RWPE2 (cell line): ENCODE measurements at places on chromosomes 16 and 17.

- no peak for DNase-seq
Observed at GRCh38 chr17:71224824-71225575, 895.8 kb upstream of the SOX9 start.

- no peak for DNase-seq
Observed at GRCh38 chr17:40839194-40839593, 16.8 kb upstream of the KRT10 start.

- no peak for DNase-seq
Observed at GRCh38 chr17:32933881-32934280, 5.9 kb downstream of the TMEM98 start.

DNA sequence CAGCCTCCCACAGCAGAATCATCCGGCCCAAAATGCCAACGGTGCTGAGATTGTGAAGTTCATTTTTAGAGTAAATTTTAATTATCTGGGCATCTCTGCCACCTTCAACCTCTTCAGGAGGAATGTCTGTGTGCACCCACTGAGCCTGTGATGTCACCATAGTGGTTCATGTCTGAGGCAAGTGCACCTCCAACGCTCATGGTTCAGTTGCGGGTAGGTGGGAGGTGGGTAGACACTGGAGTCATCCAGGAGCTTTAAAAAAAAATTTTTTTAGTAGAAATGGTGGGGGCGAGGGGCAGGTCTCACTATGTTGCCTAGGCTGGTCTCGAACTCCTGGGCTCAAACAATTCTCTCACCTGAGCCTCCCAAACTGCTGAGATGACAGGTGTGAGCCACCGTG lies 1.9 kb downstream of the FLYWCH1 start:
- no peak for DNase-seq

DNA sequence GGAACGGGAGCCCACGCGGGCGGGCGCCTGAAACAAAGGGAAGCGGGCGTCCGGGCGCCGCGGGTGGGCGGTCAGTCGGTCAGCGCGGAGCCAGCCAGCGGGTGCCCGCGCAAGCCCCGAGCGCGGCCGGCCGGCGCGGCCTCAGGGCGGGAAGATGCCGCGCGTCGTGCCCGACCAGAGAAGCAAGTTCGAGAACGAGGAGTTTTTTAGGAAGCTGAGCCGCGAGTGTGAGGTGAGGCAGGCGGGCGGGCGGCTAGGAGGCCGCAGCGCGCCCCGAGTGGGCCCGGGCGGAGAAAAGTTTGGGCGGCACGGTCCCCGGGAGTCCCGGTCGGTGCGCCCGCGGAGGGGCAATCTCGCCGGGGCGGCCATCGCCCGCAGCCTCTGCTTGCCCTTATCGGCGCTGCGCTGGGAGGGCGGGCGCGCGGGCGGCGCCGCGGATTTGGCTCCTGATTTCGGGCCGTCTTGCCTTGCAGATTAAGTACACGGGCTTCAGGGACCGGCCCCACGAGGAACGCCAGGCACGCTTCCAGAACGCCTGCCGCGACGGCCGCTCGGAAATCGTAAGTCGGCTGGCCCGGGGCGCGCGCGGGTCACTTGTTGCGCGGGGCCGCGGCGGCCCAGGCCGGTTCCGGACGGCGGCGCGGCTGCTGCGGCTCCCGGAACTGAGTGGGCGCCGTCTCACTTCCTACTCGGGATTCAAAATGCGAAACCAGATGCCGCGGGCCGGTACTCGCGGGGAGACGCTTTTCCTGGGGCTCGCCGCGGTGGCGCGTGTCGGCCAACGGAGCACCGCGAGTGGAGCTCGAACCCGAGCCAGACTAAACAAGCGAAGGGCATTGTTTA lies 526 bp downstream of the CBFB start:
- no peak for DNase-seq

DNA sequence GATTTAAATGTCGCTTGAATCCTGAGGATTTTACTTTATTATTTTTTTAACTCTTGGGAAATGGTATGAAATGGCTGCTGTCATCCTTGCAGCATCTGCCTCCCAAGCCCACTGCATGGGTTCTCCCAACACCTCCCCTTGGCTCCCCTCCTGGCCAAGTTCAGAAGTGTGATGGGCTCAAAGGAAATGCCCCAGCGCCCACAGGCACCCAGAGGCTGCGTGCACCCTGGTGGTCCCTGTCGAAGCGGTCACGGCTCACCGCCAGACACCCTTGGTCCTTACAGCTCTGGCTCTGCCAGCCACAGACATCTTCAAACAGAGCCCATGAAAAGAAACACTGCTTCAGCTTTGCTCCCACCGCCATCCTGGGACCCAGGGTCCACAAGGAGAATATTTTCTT lies 334.7 kb downstream of the SOX9 start:
- no peak for DNase-seq

DNA sequence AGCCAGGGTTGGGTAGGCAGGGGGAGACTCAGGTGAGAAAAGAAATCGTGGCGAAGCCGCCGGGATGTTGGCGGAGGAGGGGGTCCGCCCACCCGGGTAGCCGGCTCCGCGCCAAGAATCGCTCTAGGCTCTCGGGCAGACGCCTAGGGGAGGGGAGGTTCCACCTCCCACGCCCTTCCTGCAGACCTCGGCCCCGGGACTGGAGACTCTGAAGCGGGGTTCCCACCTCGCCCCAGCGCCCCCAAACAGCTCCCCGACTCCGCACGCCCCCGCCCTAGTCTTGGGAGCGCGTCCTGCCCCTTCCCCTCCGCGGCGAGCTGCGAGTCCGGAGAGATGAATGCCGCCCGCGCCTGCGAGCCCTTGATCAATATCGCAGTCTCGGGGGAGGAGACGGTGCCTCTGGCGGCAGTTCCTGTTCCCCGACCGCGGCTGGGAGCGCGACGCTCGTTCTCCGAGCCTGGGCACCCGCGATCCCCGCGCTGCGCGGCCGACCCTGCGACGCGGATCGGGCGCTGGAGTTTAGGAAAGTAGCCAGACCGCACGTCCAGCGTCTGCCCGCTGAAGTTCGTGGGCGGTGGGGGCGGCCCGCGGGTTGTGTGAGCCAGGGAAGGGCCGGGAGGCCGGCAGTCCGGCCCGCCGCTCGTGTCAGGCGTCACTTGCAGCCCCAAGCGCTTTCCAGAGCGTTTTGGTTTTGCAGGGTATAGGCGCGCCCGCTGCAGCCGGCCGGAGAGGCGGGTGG lies 790 bp downstream of the CRHR1 start:
- DNase-seq = no peak

DNA sequence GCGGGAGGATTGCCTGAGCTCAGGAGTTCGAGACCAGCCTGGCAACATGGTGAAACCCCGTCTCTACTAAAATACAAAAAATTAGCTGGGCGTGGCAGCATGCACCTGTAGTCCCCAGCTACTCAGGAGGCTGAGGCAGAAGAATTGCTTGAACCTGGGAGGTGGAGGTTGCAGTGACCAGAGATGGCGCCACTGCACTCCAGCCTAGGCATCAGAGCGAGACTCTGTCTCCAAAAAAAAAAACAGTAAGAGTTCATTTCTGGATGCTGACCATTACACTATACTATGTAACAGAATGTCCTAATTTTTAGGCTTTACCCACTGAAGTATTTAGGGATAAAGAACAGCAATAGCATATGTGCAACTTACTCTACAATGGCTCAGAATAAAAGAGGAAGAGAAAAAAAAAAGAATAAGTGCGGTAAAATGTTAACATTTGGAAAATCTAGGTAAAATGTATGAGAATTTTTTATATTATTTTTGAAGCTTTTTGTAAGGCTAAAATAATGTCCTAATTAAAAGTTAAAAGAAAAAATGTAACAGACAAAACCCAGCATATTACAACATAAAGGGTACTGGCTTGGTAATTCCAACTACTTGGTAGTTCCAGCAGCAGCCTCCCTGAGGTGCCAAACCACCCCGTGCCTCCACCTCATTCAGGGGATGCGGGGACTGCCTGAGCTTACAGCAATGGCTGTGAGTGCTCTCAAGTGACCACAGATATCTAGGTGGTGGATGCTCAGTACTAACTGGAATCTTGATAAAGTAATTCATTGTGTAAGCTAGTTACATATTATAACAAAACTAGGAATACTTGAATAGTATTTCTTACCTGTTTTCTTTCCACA lies 10.9 kb downstream of the COPS3 start:
- no peak for DNase-seq

DNA sequence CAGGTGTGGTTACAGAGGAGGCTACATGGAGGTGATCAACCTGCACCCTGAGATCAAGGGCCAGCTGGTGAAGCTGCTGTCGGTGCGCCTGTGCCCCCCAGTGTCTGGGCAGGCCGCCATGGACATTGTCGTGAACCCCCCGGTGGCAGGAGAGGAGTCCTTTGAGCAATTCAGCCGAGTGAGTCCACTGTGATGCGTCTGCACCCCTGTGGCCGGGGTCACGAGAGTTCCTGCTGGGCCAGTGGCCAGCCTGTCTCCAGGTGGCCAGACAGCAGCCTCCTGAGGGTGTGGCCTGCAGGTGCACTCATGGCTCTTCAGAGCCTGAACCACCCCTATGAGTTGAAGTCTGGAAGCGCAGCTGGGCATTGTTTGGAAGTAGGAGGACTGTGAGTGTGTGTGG lies 38.1 kb downstream of the GPT2 start:
- no peak for DNase-seq

DNA sequence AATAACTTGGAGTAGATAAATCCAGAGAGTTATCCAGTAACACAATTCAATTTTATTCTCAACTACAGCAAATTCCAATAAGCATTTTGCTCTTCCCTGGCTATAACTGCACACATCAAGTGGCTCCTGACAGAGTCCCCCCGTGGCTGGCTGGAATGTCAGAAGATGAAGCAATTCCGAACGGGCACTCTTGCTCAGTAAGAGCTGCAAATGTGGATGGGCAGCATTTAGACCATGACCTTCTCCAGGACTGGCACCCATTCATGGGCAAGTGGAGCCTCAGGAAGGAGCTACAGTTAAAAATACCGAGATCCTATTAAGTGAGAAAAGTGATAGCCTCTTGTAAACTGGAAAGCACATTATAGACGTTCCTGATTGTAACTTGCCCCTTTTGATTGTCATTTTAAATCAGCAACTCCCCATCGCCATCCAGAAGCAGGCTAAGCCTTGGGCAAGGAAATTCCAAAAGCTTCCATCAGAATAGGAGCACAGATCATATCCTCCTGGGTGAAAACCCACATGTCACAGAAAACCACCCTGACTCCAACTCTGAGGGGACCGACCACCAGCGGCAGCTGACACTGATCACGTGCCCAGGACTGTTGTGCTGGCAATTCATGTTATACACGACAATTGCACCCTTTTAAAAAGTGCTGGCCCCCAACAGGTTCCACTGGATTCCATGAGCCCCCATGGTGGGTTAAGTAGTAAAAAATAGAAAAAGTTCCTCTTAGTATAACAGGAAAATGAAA lies 7.1 kb downstream of the UBE2O start:
- DNase-seq = no peak

- DNase-seq = no peak
Observed at GRCh38 chr16:57798953-57799599, 3.2 kb downstream of the KIFC3 start.

DNA sequence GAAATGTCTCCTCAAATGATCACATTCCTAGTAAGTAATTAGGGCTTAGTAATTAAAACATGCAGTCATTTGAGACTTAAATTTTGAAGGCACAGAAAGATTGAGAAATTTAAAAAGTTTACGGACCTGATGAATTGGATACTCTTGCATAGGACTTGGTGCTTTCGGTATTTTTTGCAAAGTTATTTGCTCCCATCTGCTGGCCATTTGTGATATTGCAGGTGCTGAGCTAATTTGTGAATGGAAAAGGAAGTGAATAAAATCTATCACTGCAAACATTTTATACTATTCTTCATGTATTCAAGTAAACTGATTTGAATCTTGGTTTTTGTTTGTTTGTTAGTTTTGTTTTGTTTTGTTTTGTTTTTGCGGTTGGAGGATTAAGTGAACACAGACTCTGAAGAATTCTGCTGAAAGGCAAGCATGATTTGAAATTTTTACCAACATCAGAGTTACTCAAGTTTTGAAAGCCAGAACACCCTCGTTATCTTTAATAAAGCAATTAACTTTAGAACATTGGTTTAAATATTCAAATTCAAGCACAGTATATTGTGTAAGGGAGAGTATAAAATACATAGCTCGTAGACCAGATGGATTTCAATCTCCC lies 689.5 kb upstream of the RBFOX1 start:
- DNase-seq = no peak

DNA sequence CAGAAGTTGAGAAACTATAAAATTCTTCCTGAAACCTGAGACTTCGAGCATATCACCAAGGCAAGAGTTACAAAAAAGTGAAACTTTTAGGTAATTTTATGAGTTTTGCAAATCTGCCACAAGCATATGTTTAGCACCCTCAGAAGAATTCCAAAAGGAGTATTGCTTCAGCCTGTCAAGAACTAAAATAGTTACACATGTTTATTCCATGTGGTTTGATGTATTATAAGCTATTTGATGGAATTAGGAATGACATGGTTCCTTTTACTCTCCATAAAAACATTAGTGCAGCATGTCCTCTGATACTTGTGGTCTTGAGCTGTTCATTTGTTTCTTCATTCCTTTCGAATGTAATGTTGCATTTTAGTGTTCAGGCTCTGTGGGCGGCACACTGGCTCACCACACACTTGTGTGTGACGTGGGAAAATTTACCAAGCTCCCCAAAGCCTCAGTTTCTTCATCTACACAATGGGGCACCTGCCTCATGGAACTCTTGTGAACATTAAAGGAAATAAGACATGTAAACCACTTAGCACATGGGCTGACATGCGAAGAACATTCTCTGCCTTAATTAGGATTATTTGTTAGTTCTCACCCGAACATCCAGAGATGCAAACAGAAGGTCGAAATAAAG lies 204.2 kb upstream of the FOXF1 start:
- peak; percentile 5 for DNase-seq

DNA sequence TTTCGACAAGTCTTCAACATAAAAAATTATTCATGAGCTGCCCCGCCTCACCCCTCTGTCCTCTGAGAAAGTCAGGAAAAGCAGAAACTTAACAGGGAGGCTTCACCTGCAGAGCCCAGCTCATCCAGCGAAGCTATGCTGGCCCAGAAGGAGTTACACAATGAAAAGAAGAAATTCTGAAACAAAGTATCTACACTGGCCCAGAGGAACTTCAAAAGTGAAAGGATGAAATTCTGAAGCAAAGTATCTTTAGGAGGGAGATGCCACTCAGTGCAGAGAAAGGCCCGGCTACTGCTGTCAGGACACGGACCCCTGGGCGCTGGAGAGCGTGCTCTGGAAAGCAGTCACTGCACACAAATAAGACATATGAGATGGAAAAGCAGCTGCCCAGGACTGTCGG lies 1.6 kb downstream of the GALNS start:
- no peak for DNase-seq

- DNase-seq = no peak
Observed at GRCh38 chr16:84893467-84893848, 73.7 kb downstream of the CRISPLD2 start.

- DNase-seq = no peak
Observed at GRCh38 chr17:65134035-65134434, 3.1 kb upstream of the RGS9 start.

DNA sequence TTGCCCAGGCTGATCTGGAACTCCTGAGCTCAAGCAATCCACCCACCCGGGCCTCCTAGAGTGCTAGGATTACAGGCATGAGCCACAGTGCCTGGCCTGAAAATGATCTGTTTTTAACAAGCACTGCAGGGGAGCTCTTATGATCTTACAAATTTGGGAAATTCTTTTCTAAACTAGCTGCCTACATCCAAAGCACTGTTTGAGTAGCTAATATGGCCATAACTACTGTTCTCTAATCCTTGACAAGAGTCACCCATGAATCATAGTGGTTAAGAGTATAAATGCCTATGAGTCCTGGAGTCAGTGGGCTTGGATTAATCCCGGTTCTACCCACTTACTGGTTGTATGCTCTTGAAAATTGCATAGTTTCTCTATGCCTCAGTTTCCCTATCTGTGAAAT lies 1.4 kb upstream of the CPPED1 start:
- DNase-seq = no peak

- no peak for DNase-seq
Observed at GRCh38 chr17:57899822-57900221, 50.0 kb upstream of the MRPS23 start.
